Glomerular endothelial cell (primary cell): ENCODE measurements at places on chromosomes 2 and 18. TPM values are rescaled to one million over a fixed set of nuclear protein-coding genes. Genes with fewer than 3 reads are reported as not detected.

- DNase-seq = no peak
Measured at GRCh38 chr2:232875256-232876121, 5.4 kb downstream of the SNORC start.

DNA sequence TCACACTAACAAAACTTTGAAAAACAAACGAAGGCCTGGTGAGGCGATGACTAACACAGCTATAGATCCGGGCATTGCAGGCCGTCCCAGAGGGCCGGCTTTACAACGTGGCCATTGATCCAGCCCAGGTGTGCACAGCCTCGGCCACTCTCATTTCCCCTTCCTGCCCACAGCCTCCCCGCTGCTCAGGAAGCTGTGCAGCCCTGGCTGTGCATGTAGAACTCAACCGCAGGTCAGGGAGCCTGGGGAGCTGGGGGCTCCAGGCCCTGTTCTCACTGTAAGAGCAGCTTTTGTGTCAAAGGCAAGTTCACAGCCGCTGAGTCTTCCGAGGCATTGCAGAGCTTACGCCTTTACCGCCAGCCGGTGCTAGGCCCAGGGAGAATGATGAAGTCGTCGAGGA lies 87.2 kb downstream of the LONRF2 start:
- no peak for DNase-seq

DNA sequence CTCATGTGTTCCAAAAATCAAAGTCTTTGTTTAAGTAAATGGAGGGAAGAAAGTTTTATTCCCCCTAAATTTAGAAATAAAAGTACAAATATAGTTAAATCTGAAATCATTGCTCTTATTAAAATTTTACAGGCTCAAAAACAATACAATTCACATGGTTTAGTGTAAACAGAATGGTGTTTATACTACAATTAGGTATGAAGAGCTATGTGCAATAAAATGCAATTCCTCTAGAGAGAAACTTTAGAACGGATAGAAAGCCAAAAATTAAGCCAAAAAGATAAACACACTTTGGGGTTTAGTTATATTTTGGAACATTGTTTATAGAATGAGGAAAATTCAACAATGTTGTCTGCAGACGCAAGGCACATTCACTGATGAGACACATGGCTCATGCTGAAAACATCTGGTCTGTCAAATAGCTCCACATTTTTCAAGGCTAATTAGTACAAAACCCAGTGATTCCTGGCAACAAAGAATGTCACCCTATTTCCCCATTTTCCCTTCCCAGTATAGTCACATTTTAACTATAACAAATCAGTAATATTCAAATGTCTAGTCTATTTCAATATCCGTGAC lies 103.3 kb downstream of the EXOC6B start:
- DNase-seq = no peak

GRCh38 chr18:61901323-61901986 lies 8.6 kb upstream of the RNF152 start:
- peak; percentile 47 for DNase-seq

DNA sequence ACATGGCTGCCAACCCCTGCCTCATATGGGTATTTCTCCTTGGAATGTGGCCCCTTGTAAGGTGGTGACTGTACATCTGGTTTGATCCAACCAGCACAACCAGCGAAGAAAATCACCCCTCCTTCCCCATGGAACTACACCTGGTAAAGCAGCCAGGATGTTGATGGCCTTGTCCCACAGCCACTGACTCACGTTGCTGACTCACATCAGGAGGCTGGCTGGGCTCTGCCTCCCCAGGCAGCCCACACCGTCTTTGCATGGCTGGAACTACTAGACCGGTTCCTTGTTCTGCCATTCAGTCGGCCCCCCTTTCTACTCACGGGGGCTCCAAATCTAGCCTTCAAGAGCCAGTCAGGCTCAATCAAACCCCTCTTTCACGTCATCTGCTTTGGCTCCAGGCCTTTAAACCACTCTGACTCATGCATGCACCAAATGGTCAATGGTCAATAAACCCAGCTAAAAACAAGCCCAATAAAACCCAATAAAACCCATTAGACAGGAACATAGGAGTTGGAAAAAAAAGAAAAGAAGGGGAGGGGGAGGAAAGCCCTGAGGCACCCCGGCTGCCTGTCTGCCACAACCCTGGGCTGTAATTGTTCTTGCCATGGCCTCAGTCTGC lies 114.8 kb downstream of the PLB1 start:
- DNase-seq = no peak

DNA sequence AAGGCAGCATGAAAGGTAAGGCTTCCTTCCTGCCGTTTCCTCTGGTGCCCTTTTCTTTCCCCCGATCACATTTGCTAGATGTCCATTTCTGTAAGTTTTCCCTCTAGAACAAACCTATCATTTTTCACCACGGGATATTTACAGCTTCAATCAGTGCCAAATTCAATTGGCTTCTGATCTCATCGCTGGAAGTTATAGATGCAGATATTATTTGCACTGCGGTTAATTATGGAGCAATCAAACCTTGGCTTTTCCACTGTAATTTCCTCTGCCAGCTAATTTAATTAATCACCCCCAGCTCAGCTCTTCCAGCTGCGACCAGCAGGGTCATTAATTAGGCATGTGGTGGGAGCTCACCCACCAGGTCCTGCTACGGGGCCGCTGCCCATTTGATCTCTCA lies 86.1 kb downstream of the GBX2 start:
- DNase-seq = no peak

DNA sequence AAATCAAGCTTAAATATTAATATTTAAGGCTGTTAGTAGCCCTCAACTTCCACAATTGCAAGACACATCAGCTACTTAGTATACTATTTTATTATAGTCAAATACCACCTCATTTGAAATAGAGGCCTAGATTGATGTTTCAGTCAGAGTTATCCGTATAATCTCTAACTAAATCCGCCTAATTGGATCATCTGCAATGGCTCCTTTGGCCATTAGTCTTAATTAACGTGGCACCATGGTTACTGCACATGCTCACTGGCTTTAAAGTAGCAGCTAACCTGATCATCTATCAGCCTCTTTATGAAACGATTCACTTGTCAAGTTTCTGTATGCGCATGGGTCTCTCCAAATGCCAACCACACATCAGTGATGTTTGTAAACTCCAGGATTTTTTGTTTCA lies 112.3 kb downstream of the COLEC12 start:
- DNase-seq = no peak

Gene RGPD4
- not detected in 2 replicates for total RNA-seq

Gene CNDP1
- not detected in 2 replicates for total RNA-seq

Gene RBM43
- 5.6 and 6.3 TPM in 2 replicates for total RNA-seq

Gene NT5DC4
- total RNA-seq = not detected in 2 replicates

Gene LBX2
- 3.9 and 4.3 TPM in 2 replicates for total RNA-seq

Gene TMEFF2
- total RNA-seq = not detected in 2 replicates
